ENCODE measurements at places on chromosomes 3 and 15. TPM values are rescaled to one million over a fixed set of nuclear protein-coding genes. Genes with fewer than 3 reads are reported as not detected.

The SLC6A1 gene
- not detected for polyA plus RNA-seq

- no peaks in the 10 kb centered on the region for H3K36me3 ChIP-seq
- peak overlapping the region; percentile 89 for H3K4me3 ChIP-seq
- H3K4me1 ChIP-seq, result peaks cover 64% of the 10 kb centered on the region
- peak overlapping the region; percentile 64 for H3K27ac ChIP-seq
These were observed 1.9 kb downstream of the ARHGAP31 start for GRCh38 chr3:119295816-119296726.

DNA sequence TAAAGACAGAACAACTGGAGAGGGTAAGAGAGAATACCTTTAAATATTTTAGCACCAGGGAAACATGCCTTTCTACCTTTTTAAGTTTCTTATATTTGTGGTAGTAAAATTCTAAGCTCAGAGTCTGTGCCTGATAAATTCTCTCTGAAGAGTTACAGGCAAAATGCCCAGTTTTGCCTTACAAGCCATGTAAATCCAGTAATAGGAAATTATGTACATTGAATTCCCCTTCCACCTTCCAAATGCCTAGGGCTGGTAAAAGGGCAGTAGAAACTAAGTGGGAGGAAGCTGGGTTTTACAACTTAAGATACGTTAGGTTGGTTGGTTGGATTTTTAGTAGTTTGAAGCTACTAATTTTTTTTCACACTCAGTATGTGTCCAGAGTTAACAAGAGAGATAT, 43.1 kb upstream of the TP63 start:
- H3K4me1 ChIP-seq, result no peaks in the 10 kb centered on the region
- H3K4me3 ChIP-seq, result no peak overlapping the region
- DNase-seq, result no peak
- H3K36me3 ChIP-seq, result no peaks in the 10 kb centered on the region

GRCh38 chr15:41968701-41969100, 3.7 kb downstream of the EHD4 start:
- H3K27ac ChIP-seq, result peak overlapping the region; percentile 13
- peaks cover 15% of the 10 kb centered on the region for H3K27me3 ChIP-seq
- H3K4me3 ChIP-seq, result no peak overlapping the region
- H3K36me3 ChIP-seq, result no peaks in the 10 kb centered on the region
- H3K4me1 ChIP-seq, result peaks cover 24% of the 10 kb centered on the region
- DNase-seq, result no peak
